ENCODE measurements at places on chromosomes 7 and 10.

- no peak for DNase-seq
Observed at GRCh38 chr10:126268013-126268920, 120.0 kb downstream of the ADAM12 start.

DNA sequence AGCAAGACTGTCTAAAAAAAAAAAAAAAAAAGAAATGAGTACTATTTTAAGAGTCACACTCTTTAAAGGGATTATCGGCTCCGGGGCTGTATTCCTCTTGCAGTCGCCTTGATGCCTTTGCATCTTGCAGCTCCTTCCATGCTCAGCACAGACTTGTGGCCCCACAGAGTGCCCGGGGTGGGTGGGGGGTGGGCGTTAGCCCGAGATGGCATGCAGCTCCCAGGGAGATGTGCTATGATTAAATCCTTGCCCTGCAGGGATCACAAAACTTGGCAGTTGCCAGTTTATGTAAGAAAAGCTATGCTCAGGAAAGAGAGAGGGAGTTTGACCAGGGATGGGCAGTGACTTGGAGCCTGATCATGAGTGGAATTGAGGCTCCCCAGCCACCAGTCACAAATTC, 81.9 kb downstream of the CCDC3 start:
- no peak for DNase-seq

DNA sequence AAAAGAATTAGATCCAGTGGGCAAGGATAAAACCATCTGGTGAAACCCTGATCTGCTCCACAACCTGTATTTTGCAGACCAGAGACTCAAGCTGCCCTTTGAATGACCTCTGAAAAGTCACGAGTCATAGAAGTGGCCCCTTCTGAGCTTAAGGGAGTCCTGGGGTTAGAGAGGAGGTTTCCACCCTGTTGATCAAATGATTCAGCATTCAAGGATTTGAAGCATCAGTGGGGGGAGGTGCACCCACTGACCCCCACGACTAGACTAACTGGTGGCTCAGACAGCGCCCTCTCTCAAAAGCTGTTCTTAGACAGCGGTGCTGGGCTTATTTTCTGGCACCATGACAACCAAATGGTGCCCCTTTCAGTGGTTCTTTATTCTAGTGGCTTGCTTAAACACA, 44.3 kb downstream of the PLCE1 start:
- no peak for DNase-seq

- DNase-seq, result no peak
Observed at GRCh38 chr10:98404571-98405359, 10.2 kb downstream of the PYROXD2 start.

- DNase-seq, result peak; percentile 84
Observed at GRCh38 chr7:27156508-27156898, at the start of gene HOXA7. HOXA7 (minus strand) TSS chr7:27156675; CDS start chr7:27156545, 130 bp downstream.

DNA sequence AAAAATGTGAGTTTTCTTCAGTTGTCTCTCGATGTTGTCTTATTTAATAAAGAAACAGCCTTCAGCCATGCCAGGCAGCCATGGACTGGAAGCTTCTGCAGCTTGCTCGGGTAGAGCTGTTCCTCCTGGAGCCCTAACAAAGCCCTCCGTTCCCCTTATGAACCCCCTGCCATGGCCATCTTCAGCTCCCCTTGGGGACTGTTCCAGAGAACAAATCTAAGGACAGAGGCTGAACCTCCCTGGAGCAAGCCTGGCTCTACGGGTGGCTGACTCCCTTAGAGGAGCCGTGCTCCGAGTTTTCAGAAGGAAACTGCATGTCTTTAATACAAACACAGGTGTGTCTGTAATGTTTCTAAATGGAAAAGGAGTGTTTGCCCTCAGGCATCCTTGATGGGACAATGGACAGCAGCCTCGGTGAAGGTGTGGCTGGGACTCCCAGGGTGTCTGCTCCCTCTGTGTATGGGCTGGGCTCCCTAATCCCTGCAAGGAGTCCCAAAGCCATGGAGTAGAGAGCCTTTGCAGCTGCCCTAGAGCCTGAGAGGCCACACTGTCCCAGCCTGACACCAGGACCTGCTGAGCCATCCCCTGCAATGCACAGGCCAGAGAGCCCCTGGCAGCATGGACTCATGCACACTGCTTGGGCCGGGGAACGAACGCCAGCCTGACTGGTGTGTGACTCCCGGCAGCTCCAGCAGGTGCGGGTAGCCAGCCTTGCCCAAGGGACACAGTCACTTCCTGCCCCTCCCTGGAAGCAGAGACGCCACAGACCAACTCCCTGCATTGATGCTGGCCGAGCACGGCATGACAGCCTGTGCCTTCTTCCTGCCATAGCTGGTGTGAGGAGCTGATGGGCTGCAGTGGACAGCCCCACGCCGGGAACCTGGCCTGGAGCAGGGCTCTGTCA, 381.8 kb downstream of the TCERG1L start:
- no peak for DNase-seq

DNA sequence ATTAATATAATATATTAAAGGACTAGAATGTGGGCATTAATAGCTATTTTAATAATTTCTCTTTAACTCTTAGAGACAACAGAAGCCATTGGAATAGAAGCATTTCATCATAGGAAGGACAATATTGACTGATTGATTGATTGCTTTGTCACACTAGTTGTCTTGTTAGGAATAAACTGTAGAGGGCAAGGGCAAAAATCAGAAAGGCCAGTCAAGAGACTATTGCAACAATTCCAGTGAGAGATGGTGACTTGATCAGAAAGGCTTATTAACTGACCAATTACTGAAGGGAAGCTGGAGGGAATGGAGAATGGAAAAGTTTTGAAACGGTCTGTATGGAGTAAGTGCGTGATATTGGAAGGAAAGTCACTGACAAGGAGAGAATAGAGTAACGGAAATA, 87.3 kb downstream of the RUNDC3B start:
- no peak for DNase-seq

DNA sequence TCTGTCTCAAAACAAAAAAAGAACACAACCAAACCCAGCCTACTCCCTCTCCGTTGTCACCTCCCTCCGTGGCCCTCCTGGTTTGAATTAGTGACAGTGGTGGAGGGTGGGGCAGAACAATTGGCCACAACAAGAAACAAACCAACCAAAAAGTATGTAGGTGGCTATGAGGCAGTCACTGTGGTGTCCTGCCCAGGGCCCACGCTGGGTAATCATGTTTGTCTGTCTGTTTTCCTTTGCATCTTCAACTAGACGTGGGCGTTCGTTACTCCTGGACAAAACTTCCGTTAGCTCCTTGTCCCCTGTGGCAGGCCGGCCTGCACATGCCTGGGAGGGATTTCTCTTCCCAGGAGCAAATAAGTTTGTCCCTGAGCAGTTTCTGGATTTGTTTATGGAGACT, 78.4 kb downstream of the XRCC2 start:
- DNase-seq, result no peak

All from nephron progenitor cell (in vitro differentiated cells).